Fibroblast of skin of left quadriceps (primary cell): ENCODE measurements at places on chromosomes 1 and 21.
A peak's percentile ranks its signal among the peaks of the same experiment; 100 is the strongest.

- DNase-seq, result peak; percentile 65
Measured at GRCh38 chr1:38064197-38064903, 17.8 kb upstream of the POU3F1 start.

GRCh38 chr1:1425426-1425752 is 4.3 kb upstream of the ANKRD65 start:
- no peak for DNase-seq

GRCh38 chr1:32759521-32759981 is 57.0 kb upstream of the SYNC start:
- no peak for DNase-seq

DNA sequence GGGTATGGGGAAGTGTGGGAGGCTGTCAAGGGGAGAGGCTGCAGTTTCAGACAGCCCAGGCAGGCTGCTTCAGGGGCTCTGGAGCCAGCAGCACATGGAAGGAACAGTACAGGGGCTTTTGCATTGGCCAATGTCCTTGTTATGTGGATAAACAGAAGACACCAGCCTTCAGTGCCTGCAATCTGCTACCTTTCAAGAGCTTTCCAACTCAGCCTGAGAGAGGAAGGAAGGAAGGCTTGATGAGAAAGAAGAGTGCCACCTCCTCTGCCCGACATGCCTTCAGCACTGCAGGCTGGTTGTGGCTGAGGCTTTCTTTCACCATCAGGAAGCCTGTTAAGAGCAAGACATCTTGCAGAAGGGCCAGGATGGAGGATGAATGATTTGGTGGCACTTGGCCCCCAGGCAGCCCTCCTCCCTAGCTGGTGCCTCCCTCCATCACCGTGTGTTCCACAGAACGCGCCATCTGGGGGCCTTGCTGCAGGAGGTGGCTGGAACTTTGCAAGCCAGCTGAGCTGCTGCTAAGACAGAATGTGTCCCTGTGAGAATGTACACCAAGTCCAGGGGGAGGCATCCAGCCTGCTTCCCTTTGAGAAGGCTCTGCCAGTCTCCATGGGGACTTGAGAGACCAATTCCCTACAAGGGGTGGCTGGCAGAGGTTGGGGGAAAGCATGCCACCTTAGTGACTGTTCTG is 372.4 kb upstream of the PROX1 start:
- no peak for DNase-seq

GRCh38 chr1:39695016-39695415 is 3.8 kb upstream of the HPCAL4 start:
- no peak for DNase-seq

DNA sequence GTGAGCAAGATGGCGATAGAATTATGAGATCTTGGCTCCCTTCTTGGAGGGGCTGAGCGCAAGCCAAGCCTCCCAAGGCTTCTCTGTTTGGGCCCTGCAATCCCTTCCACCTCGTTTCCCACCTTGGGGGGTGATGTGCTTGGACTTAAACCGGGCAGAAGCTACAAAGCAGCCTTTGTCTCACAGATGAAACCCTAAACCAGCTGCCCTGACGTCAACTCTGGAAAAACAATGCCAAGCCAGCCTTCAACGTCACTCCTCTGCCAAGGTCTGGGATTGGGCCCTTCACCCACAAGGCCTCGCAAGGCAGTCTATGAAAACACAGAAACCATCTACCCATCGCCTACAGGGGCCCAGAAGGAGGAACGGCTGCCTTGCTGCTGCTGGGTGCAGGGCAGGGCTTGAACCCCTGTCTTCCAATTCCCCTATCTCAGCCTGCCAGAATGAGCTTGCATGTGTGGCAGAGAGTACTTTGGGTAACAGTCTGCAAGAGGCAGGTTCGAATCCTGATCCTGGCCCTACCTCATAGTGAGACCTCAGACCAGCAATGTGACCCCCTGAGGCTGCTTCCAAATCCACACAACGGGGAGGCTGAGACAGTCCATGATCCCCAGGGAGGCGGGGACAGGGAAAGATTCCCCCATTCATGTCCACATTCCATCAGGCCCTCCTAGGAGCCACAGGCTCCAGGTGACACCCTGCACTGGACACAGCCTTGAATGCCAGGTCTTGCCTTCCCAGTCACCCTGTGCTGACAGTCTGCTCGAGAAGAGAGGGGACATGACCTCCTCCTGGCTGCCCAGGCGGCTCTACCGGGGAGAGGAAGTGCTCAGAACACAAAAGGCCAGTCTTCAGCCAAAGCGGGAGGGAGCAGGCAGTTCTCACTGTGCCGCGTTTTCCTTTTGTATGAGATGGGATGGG is 15.0 kb downstream of the IFFO2 start:
- no peak for DNase-seq

GRCh38 chr1:247953408-247953807 is 4.8 kb downstream of the OR2L8 start:
- DNase-seq, result no peak

DNA sequence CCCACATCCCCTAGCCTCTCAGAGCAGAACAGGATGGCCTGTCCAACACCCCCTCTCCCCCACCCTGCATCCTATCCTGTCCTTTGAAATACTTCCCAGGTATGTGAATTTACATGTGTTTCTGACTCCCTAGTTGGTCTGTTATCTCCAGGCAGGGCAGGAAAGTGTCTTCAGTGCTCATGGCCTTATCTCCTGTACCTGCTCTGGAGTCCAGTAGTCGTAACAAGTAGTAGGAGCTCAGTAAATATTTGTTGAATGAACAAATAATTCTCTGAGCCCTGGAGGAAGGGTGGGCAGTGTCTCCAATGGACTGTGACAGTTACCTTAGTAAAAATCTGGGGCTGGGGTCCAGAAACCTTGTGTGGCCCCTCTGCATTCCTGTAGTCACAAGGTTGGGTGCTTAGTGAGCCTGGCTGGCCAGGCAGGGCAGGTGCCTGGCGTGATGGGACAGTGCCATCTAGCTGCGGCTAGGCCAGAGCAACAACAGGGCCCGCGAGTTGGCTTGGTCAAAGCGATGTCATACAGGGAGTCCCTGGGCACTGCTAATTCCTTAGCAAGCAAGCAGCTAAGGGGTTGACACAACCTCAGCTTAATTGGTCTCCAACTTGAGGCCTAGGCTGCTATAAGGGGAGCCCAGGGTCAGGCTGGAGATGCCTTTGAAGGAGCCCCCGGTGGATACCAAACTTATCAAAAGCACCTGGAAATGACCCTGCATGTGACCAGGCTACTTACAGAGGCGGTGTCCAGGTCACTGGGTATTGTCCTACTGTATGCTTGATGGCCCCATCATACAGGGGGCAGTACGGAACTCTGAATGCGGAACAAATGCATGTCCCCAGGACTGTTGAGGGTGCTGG is 89.0 kb upstream of the PPM1J start:
- peak; percentile 17 for DNase-seq

GRCh38 chr1:234851450-234852438 is 241.8 kb upstream of the IRF2BP2 start:
- DNase-seq, result no peak

DNA sequence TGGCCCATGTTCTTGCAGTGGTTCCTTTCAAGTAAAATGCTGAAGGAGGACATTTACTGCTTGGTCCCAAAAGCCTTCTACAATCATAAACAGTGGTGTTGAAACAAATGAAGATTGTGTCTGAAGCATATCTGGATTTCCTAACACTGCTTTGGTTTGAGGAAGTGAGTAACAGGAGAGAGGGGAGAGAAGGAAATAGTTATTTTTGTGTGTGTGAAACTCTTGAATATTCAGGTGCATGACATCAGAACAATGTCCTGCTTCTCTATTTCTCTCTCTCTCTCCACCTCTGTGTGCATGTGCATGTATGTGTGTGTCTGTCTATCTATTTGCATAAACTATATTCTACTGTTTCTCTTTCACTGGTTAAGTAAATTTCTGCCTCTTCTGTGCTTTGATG is 61.4 kb upstream of the TNFSF18 start:
- no peak for DNase-seq

- DNase-seq, result no peak
Measured at GRCh38 chr1:42973799-42974198, 15.1 kb upstream of the SLC2A1 start.

- DNase-seq, result peak; percentile 3
Measured at GRCh38 chr1:88595355-88596002, 88.6 kb upstream of the PKN2 start.

- peak; percentile 63 for DNase-seq
Measured at GRCh38 chr21:37700641-37701202, 215.5 kb downstream of the KCNJ6 start.

DNA sequence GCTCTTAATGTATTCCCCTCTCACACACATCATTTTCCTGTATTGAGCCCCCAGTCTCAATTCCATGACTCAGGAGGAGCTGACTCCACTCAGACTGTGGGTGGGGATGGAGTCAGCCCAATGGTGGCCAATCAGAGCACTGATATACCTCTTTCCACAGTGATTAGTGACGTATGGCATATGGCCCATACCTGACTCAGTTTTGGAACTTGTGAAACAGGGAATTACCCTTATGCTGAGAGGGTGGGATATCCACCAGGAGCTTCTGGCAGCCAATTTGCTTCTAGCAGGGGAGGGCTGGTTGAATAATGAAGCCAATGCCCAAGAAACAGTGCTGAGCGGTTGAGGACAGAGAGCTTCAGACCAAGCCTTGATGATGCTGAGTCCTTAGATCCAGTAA is 86.4 kb upstream of the SPATA6 start:
- no peak for DNase-seq

DNA sequence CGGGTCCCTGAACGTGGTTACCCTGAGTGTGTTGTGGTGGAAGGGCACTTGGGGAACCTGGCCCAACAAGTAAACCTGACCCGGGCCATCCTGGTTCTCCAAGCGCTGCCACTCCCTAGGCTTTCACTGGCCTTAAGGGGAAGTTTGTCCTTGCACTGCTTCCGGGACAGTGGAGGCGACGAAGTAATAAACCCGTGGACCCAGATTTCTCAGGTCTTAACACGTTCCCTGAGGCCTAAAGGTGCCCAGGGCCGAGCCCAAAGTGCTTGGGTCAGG is 261 bp upstream of the CCDC24 start:
- no peak for DNase-seq

DNA sequence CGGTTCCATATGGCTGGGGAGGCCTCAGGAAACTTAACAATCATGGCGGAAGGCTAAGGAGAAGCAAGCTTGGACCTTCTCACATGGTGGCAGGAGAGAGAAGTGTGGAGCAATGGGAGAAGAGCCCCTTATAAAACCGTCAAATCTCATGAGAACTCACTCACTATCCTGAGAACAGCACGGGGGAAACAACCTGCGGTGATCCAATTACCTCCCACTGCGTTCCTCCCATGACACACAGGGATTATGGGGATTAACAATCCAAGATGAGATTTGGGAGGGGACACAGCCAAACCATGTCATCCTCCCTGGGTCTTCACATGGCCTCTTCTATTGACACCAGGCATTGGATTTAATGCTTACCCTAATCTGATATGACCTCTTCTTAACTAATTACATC is 455.1 kb upstream of the VAMP3 start:
- DNase-seq, result no peak

- no peak for DNase-seq
Measured at GRCh38 chr21:22351076-22351475, 1352.9 kb downstream of the NCAM2 start.

- DNase-seq, result no peak
Measured at GRCh38 chr21:29018540-29018939, 609 bp downstream of the RWDD2B start.

DNA sequence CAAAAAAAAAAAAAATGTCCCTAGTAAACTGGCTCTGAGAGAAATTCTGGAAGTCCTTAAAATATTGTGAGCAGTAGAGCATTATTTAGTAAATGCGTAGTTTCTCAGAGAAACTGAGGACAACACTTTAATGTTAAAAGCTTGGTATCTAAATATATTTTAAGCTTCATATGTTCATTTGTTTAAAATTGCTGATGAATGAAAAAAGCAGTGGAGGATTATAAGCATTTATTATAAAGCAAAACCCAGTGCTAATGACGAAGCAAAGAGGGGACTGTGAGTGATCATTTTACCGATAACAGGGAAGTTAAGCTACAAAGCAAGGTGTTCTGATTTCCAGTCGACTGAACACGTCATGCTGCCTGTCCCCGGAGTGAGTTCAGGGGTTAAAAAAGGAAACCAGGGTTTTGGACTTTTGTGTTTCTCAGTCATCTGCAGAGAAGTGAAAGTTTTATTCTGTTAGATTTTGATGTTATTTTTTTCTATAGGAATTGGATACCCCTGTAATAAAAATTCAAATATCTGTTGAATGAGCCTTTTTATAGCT is 64.5 kb upstream of the SCCPDH start:
- no peak for DNase-seq

DNA sequence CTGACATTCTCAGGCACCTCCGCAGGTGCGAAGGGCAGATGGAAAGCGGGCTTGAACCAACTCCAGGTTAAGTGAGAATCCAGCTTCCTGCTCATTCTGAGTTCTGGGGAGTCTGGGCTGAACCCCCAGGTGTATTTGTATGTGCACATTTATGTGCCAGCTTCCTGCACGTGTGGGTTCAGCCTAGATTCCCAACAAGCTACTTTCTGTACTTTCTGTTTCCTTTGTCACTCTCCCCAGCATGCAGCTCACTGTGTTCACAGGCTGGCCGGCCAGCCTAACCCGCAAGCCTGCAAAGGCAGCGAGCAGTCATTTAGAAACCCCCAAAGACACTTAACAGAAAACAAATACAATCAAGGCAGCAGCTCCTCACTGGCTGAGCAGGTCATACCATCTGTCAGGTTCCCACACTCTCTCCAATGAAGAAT is 1.3 kb upstream of the IL19 start:
- no peak for DNase-seq

DNA sequence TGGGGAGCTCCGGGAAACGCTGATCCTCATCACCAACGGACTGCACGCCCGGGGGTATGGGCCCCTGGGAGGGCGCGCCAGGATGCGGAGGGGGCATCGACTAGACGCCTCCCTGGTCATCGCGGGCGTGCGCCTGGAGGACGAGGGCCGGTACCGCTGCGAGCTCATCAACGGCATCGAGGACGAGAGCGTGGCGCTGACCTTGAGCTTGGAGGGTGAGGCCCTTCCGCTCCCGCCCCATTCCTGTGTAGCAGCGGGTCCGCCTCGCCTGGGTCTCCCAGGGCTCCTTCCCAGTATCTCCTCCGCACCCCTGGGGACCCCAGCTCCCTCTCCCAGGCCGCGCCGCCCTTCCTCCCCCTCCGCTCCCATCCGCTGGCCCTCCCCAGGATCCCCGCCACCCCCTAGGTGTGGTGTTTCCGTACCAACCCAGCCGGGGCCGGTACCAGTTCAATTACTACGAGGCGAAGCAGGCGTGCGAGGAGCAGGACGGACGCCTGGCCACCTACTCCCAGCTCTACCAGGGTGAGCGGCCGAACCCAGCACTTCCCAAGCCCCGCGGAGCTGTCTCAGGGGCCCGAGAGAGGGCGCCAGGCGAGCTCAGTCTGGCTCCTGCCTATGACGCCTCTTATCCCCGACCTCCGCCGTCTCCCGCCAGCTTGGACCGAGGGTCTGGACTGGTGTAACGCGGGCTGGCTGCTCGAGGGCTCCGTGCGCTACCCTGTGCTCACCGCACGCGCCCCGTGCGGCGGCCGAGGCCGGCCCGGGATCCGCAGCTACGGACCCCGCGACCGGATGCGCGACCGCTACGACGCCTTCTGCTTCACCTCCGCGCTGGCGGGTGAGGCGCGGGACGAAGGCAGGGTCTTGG is 5.0 kb downstream of the HAPLN2 start:
- no peak for DNase-seq

GRCh38 chr1:154970631-154971340 is at the start of gene SHC1:
SHC1 (minus strand) TSS chr1:154970747; CDS start chr1:154970526, 221 bp downstream.
- DNase-seq, result peak; percentile 89

- no peak for DNase-seq
Measured at GRCh38 chr21:41726058-41726558, 40.7 kb downstream of the RIPK4 start.

- DNase-seq, result no peak
Measured at GRCh38 chr1:225750420-225750819, 27.2 kb upstream of the SRP9 start.
